Activated T-cell treated with anti-CD3 and anti-CD28 coated beads, Interleukin-2, amount 50 U/mL, for 24 hours (primary cell): ENCODE measurements at places on chromosomes 6 and 20.

GRCh38 chr6:14354919-14355572 lies 237.5 kb downstream of the CD83 start:
- DNase-seq, result peak; percentile 48

GRCh38 chr6:88135578-88136114 lies 30.5 kb downstream of the CNR1 start:
- no peak for DNase-seq

- no peak for DNase-seq
Observed at GRCh38 chr6:105192707-105193465, 13.1 kb upstream of the POPDC3 start.

DNA sequence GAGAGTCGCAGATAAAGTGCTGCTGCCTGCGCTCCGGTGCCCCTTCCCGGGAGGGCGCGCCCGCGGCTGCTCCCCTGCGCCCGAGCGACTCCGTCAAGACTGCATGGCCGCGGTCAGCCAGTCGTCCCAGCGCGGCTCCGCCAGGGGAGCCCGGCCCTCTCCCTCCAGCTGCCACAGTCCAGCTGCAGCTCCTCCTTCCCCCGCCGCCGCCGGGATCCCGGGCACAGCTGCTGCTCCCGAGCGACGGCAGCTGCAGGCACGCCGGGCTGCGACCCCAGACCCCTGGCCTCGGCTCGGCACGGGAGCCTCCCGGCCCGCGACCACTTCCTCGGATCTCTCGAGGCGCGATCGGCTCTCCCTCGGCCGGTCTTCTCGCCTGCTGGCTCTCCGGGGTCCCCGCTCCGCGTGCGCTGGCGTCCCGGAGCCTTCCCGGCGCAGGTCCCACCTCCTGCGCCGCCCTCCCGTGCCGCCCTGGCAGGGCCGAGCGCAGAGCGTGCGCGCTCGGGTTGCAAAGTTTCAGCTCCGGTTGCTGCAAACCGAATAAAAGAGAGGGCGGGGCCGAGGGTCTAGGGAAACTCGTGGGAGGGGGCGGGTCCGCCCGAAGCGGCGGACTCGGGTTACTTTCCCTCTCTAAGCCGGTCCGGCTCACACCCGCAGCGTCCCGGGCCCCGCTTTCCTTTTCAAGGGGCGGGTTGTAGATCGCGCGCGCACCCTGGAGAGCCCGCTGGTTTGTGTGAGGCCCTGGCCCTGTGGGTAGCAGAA lies at the start of gene CNKSR3:
TSS of gene CNKSR3 (minus strand) at position 542 of the 762 bp plus-strand sequence. CDS start 571 bp downstream, outside the sequence.
- DNase-seq, result peak; percentile 62

- DNase-seq, result no peak
Observed at GRCh38 chr6:54366667-54367327, 58.6 kb downstream of the TINAG start.

- DNase-seq, result no peak
Observed at GRCh38 chr20:22384978-22385377, 199.4 kb downstream of the FOXA2 start.

DNA sequence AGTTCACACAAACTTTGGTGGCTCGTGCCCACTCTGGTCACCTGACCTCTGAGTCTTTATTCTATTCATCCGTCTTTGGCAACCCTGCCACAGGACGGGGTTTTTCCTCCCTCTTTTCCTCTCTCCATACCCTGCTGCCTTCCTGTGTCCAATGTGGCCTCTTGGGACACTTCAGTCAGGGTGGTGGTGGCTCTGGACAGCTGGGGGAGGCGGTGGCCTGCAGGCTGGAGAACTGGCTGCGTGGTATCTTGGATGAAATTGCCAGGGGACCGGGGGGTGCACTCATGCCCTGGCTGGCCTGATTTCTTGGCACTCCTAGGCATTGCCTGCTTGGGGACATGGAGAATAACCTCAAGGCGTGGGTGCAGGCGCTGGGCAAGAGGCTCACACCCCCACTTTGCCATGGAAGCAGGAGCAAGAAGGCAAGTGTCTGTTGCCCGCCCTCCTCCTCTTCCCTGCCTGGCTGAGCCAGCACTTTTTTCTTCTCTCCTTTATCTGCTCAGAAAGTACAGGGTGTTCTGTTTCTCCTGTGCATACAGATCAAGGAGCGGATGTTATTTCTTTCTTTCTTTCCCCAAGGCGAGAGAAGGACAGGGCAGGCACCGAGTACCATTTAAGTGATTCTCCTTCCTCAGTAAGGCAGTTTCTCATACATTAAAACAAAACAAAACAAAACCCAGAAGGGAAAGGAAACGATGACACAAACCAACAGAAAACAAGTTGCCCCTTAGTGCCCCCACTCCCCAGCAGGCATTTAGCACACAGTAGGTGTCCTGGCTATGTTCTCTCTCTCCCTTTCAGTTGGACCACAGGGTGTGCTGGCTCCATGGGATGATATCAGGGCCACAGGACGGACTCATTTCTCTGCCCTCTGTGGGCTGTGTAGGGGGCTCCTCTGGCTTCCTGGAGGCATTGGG lies 155.5 kb upstream of the RNF24 start:
- no peak for DNase-seq

DNA sequence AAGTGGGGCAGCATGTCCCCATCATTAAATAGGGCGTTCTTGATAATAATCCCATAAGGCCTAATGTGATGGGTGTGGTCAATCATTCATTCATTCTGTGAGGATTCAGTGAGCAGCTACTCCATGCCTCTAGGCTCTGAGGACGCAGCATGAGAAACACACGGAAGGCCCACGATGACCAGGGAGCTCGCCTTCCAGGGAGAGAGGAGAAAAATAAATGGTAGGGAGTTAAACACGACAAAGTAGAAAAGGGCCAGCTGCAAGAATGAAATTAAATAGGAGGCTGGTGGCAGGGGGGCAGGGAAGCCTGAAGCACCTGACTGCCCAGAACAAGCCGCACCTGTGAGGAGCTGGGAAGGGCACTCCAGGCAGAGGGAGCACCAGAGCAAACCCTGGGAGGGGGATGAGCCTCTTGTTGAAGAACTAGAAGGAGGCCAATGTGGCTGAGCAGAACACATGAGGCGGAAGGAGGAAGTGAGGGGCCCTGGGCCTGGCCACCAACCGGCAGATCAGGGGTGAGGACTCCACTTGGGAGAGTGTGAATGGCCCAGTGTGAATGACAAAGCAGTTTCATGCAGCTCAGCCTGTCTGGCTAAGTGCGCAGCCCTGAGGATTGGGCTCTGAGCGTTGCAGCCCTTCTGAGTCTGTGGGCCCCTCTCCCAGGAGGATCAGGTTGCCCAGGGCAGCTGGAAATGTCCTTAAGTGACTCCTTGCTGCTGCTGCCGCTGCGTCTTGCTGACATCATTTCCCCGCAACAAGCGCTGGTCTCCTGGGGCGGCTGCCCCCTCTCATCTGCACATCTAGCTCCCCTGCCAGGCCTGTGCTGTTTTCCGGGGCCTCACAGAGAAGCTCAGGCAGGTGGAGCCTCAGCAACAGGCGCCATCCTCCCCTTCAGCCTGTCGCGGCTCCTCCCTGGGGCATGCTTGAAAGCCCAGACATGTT lies 99.9 kb downstream of the CDH26 start:
- DNase-seq, result peak; percentile 60
